ENCODE measurements at places on chromosomes 6 and 20. TPM values are rescaled to one million over a fixed set of nuclear protein-coding genes. Genes with fewer than 3 reads are reported as not detected.

Gene OR2H1
- not detected for total RNA-seq

- DNase-seq: no peak
Observed at GRCh38 chr20:56949318-56949717, 317.1 kb downstream of the BMP7 start.

- no peak for DNase-seq
Observed at GRCh38 chr6:170249817-170250216, 41.1 kb downstream of the DLL1 start.

GRCh38 chr20:4181956-4182945 is 166.9 kb upstream of the RNF24 start:
- DNase-seq: no peak

DNA sequence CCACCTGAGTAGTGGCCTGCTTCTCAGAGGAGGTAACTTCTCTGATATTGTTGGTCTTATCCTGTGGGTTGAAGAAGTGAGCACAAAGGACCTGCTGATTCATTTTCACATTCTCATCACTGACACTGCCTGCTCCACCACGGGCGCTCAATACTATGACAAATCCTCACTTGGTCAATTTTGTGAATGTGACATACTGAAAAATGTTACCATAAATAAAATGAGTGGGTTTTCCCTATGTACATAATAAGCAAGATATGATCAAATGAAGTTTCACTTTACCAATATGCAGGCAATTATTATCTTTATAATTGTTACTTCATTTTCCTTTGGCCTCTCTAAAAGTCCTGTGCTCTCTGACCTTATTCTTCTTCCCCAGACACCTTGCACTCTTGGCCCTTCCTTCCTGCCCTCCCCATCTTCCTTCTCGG is 71.5 kb upstream of the RIPOR2 start:
- no peak for DNase-seq

DNA sequence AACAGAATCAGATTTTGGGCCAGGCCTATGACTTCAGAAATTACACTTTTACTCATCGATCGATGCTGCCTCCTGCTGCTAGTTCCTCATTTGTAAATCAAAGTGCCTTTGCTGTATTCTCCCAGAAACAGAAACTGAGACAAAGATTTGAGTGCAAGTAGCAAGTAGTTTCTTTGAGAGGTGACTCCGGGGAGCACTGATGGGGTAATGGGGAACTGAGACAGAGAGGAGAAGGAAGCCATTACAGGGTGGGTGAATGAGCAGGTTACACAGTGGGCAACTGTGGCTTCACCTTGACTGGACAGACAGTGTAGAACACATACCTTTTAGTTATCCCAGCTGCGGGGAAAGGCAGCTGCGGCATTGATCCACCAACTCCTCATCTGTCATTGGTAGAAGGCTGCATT is 9.7 kb upstream of the CD40 start:
- DNase-seq: no peak

GRCh38 chr6:159919011-159919511 is 28.3 kb downstream of the MAS1 start:
- no peak for DNase-seq

DNA sequence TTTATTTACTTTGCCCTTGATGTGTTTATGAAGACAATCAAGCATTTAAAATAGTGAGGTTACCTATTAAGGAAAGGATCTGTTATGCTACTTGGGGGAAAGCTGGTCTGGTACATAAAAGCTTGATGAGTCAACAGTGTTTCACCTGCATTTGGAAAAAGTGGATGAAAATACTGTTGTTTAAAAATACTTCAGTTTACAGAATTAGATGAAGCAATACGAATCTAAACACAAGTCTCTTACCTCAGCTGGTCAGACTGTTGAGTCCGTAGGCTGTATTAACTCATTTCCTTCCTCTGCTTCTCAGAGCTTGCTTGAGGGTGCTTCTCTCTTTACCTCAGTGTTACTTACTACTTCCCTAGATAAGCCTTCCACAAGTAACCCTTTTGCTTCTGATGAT is 36.1 kb downstream of the NKX2-4 start:
- no peak for DNase-seq

GRCh38 chr6:161917645-161918044 is 643.8 kb upstream of the AGPAT4 start:
- no peak for DNase-seq

DNA sequence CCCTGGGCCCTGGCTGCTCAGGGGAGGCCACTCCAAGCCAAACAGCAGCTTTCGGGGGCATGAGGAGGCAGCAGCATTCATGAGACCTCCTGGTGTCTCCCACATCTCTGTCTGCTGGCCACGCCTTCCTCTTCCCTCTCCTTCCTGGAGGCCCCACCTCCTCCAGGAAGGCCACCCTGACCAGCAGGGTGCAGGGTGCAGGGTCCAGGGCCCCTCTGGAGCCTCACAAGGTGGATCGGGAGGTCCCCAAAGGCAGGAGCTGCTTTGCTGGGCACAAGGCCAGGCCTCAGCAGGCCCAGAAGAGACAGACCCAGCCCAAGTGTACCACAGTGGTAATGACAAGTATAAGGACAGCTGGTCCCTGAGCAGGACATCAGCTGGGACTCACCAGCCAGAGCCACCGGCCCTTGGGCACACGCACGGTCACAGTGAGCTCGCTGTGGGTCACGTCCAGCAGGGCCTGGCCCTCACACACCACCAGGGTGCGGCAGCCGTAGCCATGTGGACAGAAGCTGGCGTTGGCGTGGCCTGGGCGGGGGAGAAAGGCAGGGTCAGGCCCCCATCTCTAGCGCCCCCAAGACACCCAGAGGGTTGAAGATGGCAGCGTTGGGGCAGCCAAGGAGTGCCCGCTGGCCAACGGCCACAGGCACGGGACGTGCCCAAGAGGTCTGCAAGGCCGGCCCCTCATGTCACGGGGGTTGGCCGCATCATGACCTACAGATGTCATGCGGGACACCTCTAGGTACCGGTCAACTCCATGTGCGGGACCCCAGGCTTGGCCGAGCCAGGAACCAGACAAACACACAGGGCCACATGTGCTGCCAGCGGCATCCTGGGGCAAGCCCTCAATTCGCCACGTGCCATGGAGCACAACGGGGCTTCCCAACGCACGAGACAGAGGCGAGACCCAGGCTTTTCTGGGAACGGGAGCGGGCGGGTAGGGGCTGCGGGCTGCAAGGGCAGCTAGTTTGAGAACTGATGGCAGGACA is 26.9 kb downstream of the ADRM1 start:
- DNase-seq: no peak

GRCh38 chr6:108751282-108751681 is 96.9 kb upstream of the ARMC2 start:
- DNase-seq: no peak

GRCh38 chr20:41138475-41139226 is 1.3 kb downstream of the PLCG1 start:
- peak; percentile 60 for DNase-seq

DNA sequence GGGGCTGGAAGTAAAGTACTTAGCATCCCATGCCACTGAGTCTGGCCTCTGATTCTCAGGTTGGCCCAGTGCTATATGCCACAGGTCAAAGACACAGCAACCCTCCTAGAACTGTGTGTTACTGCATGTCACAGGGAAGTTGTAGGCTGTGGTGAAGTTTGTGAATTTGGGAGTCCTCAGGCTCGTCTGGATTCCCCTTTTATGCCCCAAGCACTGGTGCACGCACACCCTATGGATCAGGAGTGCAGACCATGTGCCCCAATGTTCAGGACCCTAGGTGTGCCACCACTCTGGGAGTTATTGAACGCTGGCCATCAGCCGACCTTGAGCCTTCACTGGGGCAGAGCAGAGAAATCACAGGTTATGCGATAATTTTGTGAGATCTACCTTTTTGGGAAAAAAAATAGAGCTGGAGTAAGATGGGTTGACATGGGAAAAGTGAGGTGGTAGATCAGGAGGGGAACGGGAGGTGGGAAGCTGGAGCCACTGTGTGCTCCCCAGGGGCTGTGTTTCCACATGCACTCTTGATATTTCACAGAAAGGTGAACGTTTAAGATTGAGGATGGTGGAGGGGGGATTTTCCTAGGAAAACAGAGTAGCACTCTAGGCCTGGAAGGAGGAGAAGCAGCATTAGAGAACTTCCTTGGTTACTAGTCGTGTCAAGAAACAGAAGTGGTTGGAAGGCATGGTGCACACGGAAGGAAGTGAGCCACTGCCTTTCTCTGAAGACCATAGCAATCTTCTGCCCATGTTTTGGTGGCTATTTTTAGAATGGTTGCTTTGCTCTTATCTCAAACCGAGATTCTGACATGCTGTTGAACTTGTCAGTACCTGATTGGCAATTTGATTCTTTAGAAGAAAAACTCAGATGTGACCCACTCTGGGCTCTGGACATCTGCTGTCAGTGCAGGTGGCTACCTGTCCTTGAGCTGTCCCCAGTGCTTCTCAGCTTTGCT is 44.1 kb downstream of the DUSP22 start:
- no peak for DNase-seq

Gene KCNB1
- total RNA-seq: 0.38 TPM

DNA sequence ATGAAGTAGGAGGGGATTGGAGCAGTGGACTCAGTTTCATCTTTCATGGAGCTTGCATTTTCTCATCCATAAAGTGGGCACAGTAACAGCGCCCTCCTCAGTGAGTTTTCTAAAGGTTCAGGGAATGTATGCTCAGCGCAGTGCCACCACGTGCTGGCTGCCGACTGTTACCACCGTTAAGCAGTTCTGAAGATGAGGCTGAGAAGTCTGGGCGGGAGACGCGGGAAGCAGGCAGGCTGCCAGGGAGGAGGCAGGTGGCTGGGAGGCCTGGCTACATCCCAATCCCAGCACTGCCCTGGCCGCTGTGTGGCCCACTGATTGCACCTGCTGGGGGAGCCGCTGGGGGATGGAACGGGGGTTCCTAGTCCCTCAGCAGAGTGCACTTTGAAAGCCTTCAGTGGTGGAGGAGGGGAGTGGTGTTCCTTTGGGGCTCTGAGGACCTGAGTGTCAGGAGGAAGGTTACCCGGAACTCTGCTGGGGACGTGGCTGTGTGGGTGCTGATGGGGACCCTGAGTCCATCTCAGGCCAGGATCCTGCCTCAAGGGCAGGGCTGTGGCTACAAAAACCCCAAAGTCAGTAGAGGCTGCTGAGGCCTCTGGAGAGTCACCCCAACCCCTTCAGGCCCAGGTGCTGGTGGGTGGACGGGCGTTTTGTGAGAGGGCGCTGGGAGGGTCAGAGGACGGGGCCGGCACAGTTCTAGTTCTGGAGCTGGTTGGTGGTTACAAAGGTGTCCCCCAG is 28.0 kb upstream of the PHACTR3 start:
- peak; percentile 63 for DNase-seq

GRCh38 chr6:139457476-139457875 is 83.0 kb upstream of the CITED2 start:
- no peak for DNase-seq

DNA sequence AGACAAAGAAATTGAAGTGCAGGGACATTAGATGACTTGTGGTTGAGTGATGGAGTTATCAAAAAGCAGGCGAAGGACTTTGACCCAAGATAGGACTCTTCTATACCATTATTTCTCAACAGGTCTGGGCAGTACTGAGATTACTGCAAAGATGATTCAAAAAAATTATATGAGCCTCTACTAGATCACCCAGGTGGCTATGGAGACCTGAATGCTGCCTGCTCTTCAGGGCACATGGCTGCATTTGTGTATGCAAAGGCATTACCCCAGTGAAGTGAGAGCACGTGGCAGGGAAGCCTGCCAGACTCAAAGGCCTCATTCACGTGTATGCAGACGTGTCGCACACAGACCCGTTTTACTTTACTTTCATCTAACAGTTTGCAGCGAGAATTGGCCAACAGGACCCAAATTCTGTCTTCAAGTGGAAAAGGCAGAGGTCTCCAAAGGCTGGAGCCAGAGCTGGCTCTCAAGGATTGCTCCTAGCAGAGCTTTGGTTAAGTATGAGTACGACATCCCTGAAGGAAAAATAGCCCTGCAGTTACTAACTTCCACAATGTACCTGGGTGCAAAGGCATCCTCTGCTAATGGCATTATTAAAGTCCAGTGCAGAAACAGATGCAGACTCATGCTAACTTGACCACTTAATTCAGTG is 113.8 kb upstream of the ARMC2 start:
- no peak for DNase-seq

GRCh38 chr6:139194740-139195139 is 59.9 kb downstream of the HECA start:
- no peak for DNase-seq

Gene KATNA1
- 13.1 TPM for total RNA-seq

Gene INSM1
- total RNA-seq: not detected

DNA sequence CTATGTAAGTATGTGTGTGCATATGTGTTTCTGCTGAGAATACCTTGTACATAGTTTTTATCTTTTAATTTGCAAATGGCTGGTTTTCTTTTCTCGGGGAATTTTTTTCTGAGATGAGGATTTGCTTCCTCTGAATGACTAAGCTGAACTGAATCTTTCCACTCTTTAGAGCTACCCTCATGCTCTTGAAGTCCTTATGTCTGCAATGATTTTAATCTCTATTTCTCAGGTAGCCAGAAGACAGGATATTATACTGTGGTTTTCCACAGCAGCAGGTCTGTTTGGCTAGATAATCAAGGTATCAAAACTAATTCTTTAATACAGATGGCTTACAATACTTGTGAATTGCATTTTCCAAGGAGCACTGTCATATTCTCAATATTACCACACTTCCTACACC is 114.7 kb downstream of the PLCB1 start:
- DNase-seq: no peak

Gene RTN4IP1
- total RNA-seq: 10.4 TPM

DNA sequence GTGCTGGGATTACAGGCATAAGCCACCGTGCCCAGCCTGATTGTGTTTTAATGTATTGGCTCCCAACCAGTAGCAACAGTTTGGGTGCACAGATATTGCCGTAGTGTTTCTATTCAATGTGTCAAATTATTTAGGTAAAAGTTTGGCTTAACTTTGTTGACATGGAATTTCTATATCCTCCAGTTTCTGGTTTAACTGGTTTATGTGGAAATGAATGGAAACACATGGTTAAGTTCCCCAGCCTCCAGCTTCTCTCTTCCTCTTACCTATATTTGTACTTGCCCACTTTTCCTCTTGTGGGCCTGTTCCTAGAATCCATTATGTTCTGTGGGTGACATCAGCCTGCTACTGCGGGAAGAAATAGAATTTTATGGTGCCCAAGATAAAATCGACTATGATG is 53.9 kb upstream of the ESR1 start:
- DNase-seq: no peak

Gene NOX3
- not detected for total RNA-seq

- DNase-seq: no peak
Observed at GRCh38 chr6:101393251-101393828, at the start of gene GRIK2. Gene GRIK2, plus strand, starts transcription at chr6:101393708.

Gene GNMT
- 0.30 TPM for total RNA-seq

Gene IFNGR1
- 60.1 TPM for total RNA-seq

Gene IL17A
- total RNA-seq: not detected

- no peak for DNase-seq
Observed at GRCh38 chr6:34465531-34466241, at the start of gene PACSIN1. Gene PACSIN1, plus strand, starts transcription at chr6:34466076. Its CDS starts 60,230 bp downstream, at chr6:34526306.

DNA sequence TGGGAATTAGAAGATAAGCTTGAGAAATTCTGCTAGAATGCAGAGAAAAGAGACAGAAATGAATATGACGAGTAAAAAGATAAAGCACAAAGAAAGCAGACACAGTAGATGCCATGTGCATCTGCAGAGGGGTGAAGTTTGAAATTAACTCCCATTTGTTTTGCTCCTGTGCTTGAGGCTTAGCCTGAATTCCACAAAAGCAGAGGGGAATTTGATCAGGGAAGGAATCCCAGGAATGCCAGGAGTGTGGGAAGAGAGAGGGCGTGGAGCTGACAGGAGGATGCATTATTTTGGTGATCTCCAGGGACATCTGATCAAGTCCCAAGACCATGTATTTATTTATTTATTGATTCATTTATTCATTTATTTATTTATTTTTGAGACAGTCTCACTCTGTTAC is 55.6 kb downstream of the SLC22A1 start:
- DNase-seq: no peak

GRCh38 chr20:44736170-44737021 is 9.3 kb upstream of the KCNK15 start:
- no peak for DNase-seq
